Upper lobe of right lung (tissue), 1 donor: ENCODE measurements at places on chromosomes 11 and 22.

DNA sequence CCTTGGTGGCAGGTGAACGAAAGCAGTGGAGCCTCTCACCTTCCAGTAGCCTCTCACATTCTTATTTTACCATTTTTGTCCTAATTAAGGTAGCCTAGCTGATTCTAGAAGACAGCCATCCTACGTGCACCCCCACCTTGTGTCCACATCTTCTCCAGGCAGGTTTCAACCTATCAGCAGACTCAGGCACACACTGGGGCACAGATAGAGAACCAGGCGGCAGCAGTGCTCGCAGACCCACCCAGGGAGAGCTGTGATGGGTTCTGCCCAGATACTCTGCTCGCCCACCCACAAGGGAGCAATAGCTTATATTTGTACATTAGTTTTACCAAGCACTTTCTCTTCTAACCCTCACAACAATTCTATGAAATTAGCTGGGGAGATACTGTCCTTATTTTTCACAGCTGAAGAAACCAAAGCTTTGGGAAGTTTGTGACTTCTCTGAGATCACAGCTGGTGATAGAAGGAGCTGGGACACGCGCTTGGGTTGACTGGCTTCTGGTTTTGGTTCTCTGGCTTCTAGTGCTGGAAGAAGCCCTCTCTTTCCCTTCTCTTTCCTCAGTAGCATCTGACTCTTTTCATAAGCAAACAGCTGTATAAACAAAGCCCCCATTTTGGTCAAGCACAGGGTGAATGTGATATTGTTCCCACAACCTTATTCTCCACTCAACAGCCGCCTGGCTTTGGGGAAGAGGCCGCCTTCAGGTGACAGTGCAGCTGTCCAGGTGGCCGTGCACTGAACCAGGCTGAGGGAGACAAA is 36.9 kb downstream of the PPP2R1B start:
- H3K27ac ChIP-seq, result peak overlapping the region; percentile 68
- peaks cover 41% of the 10 kb centered on the region for H3K4me1 ChIP-seq
- H3K4me3 ChIP-seq, result no peak overlapping the region
- no peak for DNase-seq

GRCh38 chr11:86244063-86244521 is 461 bp upstream of the EED start:
- H3K27me3 ChIP-seq, result peaks cover 4% of the 10 kb centered on the region
- no peaks in the 10 kb centered on the region for H3K36me3 ChIP-seq
- peaks cover 24% of the 10 kb centered on the region for H3K4me1 ChIP-seq
- H3K4me3 ChIP-seq, result peak overlapping the region; percentile 79
- H3K27ac ChIP-seq, result peak overlapping the region; percentile 97

DNA sequence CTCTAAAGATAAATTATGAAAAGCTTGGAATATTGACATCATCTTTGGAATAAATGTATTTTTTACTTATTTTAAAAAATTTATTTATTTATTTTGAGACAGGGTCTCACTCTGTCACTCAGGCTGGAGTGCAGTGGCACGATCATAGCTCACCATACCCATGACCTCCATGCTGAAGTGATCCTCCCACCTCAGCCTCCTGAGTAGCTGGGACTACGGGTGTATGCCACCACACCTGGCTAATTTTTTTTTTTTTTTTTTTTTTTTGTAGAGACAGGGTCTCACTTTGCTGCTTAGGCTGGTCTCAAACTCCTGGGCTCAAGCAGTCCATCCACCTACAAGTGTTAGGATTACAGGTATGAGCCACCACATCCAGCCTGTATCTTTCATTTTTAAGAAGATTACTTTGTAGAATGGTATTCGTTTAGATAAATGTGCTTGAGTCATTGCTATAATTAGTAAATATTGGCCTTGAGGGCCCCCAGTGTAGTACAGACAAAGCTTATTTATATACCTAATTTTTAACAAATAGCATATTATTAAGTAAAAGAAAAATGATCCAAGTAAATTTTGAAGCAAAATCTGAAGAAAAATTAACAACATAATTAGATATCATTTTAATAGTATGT is 8.5 kb downstream of the SWAP70 start:
- no peaks in the 10 kb centered on the region for H3K27me3 ChIP-seq
- H3K36me3 ChIP-seq, result no peaks in the 10 kb centered on the region
- no peak overlapping the region for H3K4me3 ChIP-seq
- H3K27ac ChIP-seq, result no peak overlapping the region
- H3K4me1 ChIP-seq, result no peaks in the 10 kb centered on the region

DNA sequence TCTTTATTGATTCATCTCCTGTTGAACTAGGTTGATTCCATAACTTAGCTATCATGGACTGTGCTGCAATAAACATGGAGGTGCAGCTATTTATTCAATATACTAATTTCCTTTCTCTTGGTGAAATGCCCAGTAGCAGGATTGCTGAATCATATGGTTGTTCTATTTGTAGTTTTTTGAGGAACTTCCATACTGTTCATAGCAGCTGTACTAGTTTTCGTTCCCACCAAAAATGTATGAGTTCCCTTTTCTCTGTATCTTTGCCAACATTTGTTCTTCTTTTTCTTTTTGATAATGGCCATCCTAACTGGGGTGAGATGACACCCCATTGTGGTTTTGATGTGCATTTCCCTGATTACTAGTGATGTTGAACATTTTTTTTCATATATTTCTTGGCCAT is 87.2 kb upstream of the NAV2 start:
- DNase-seq, result no peak
- H3K4me1 ChIP-seq, result no peaks in the 10 kb centered on the region
- H3K36me3 ChIP-seq, result no peaks in the 10 kb centered on the region
